CD4-positive, alpha-beta memory T cell (primary cell): ENCODE measurements at places on chromosomes 4 and X.

DNA sequence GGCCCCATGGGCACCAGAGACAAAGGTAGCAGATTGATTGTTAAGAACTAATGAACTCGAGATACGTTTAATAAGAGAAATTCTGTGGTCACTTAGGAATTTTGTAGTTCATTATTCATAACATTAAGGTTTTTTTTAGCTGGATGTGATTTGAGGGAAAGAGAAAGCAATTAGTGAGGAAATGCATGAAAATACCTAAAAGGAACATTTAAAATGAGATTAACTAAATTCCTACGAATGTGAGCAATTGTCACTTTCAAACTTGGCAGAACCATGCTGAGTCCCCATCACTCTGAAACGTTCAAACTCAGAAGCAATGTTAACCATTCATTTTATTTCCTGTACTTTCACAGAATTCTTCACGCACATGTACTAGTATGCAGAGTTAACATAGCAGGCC, 5.9 kb downstream of the PRMT9 start:
- no peak for DNase-seq

GRCh38 chrX:49308604-49309269, 5.3 kb downstream of the GAGE10 start:
- peak; percentile 32 for DNase-seq

GRCh38 chr4:53490965-53491622, 100.2 kb downstream of the LNX1 start:
- no peak for DNase-seq

- DNase-seq: peak; percentile 62
Measured at GRCh38 chr4:75708218-75708691, 16.1 kb upstream of the USO1 start.

- no peak for DNase-seq
Measured at GRCh38 chrX:113770806-113771205, 813.1 kb upstream of the HTR2C start.

DNA sequence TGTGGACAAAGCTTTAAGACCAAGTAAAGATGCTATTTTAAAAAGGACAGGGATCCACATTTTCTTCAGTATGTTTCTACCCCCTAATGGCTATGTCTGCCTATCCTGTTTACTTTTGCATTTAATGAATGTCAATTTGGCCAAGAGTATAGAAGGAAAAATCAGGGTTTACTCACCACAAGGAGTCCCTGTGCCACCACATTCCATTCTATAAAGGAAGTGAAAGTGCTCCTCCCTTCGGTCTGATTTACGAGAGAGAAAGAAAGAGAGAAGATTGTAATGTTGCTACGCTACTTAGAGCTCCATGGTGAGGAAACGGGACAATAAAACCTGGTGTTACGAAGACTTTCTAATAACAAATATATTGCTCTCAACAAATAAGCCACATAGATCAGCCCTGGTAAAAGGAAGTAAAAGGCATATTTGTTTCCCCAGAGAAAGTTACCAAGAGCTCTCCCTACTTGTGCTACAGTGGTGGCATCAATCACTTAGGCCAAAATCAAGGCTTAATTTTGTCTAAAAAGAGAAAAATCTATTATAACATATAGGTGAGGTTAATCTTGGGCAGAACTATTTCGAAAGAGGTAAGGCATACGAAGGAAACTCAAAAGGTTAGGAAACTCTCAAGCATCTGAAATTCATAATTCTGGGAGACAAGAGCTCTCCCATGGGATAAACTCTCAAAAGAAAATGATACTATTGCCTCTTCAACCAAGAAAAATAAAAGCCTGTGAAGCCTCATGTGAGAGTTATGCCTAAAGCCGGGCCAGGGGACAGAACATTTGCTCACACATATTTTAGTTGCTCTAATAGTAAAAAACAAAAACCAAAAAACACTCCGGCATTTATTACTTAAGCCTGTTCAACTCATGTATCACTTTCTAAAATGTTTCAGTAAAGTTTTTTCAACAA, 29.5 kb downstream of the TAPT1 start:
- no peak for DNase-seq

DNA sequence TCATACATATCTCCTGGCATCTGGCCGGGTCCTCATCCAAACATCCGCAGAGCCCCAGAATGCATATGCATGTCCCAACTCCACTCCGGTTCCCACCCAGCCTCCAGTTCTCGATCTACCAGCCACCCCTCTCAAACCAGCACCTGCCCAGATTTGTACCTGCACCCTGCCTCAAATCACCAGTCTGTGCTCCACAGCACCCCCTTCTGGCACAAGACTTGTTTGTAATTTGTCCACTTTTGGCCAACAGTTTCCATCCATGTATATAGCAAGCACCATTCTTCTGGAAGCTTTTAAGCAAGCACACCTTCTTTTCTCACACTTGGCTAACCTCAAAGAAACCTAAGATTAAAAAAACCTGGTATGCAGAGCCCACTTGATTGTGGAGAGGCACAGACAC, 644.1 kb downstream of the MID1IP1 start:
- DNase-seq: peak; percentile 38

GRCh38 chr4:139858436-139859205, 193.0 kb downstream of the MGST2 start:
- no peak for DNase-seq

- no peak for DNase-seq
Measured at GRCh38 chr4:124610211-124610610, 102.3 kb downstream of the ANKRD50 start.

DNA sequence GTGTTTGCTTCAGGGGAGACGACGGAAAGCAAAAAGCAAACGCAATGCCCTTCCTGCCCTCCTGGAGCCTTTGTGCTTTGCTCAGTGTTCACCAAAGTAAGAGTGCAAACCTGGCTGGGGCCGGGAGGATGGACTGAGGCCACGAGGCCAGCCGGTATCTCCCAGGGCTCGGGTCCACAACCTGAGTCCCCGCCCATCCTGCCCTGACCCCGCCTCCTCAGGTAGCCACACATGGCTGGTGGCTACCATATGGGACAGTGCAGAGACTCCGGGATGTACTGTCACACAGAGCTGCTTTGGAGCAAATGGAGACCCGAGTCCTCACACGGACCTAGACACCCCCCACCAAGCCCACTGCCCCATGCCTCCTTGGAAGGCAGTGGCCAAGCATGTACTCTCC, 4.8 kb downstream of the ATP2B3 start:
- DNase-seq: no peak

DNA sequence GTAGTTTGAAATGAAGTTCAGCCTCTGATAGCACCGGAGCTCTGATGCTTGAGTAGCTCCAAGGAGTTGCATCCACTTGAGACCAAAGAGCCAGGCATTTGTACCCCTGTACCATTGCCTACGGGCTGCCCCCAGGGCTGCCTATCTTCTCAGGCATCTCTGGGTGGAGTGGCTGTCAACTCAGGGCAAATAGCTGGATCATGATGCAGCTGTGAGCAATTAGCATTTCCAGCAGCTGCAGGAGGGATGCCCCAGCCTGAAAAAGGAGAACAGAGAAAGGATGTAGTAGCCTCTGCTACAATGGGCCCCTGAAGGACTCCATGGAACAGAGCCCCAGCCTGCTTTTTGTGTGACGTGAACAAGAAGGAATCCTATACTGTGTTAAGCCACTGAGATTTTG, 492.6 kb downstream of the BCOR start:
- DNase-seq: no peak

- DNase-seq: no peak
Measured at GRCh38 chr4:83237591-83237990, 47.0 kb downstream of the COQ2 start.

GRCh38 chr4:122469457-122469856, 12.9 kb upstream of the IL2 start:
- no peak for DNase-seq

DNA sequence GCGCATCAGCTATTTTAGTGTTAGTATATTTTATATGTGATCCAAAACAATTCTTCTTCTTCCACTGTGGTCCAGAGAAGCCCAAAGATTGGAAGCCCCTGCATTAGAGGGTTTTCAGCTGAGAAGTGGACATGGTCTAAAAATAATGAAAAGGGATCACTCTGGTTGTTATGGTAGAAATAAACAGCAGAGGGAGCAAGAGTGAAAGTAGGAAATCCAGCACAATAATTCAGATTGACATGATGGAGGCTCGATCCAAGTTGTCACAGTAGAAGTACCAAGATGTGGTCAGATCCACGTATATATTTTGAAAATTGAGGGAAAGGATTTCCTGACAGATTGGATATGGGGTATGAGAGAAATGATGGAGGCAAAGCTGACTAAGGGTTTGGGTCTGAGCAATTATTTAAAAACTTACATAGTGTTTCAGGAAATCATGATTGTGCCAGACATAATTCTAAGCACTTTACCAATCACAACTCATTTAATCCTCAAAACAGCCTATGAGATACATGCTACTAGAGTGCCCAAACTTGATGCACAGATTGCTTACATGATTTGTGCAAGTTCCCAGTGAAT, 17.0 kb upstream of the TMEM144 start:
- no peak for DNase-seq

DNA sequence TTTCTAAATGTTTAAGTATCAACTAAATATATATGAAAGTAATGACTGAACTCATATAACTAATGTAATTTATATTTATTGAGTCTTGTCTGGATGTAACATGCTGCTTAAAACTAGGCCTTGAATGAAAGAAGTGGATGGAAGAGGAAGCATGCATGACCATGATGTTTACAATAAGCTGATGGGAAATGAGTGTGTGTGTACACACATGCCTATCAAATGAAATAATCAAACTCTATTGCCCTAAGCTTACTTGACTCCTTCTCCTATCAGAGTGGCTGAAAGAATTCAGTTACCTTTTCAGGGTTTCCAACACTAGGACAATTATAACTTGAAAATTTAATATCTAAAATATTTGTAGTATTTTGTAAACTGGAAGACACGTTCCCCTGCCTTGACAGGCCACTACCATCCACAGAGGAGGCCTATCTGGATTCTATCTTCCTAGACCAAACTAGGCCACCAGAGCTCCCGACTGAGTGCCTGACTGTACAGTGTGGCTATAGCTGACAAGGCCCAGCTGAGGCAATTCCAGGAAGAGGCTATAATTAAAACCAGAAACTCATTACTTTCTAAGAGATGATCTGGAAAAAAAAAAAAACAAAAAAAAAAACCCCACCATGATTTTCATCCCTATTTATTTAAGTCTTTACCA, 7.6 kb downstream of the ARSJ start:
- no peak for DNase-seq

GRCh38 chr4:41678086-41678816, 70.3 kb downstream of the PHOX2B start:
- DNase-seq: no peak

DNA sequence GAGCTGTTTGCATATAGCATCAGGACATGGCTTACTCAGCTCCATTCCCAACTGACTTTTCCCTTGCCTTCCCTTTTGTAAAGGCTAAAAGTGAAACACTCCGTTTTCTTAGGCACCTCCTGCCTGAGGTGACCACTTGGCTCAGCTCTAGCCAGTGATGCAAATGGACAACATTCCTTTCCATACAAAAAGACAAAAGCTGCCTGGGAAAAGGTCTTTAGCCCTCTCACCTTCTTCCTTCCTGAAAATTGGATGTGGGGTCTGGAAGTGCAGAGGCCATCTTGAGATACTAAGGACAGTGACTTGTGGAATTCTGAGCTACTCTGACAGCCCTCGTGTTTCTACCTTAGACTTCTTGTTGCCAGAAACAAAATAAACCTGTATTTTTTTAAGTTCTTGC, 27.7 kb upstream of the SFRP2 start:
- DNase-seq: no peak

DNA sequence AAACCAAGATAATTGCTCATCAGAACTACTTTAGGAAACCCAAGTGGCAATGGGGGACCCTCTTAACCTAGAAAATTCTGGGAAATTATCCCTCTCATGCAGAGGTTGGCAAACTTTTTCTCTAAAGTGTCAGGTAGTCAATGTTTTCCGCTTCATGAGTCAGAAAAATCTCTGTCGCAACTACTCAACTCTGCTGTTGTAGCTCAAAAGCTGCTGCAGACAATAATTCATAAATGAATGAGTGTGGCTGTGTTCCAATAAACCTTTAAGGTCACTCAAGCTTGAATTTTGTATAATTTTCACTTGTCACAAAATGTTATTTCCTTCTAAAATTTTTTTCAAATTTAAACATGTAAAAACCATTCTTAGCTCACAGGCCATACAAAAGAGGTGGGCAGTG, 193.4 kb upstream of the MID1 start:
- no peak for DNase-seq

- DNase-seq: no peak
Measured at GRCh38 chrX:37776987-37777325, 2.9 kb upstream of the CYBB start.

DNA sequence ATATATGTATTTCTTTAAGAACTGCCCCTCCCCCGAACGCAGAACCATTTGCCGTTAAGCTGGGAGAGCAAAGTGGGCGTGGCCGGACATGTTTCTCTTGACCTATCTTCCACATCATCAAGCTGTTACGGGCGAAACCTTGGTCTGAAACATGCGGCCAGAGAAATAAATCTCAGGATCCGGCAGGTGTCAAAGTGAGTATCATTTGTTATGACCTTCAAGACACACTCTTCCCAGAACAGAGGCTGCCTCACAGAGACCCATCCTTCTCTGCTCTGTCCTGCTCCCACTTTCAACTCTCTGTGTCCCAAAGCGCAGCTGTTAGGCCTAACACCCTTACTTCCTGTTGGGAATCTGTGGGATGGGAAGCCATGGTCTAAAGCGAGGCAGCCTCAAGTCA, at the start of gene MAGEB18:
TSS of gene MAGEB18 (plus strand) at position 70 of the 400 bp plus-strand sequence. CDS start 643 bp downstream, outside the sequence.
- DNase-seq: no peak

- no peak for DNase-seq
Measured at GRCh38 chrX:112643721-112644120, 36.0 kb downstream of the LHFPL1 start.

DNA sequence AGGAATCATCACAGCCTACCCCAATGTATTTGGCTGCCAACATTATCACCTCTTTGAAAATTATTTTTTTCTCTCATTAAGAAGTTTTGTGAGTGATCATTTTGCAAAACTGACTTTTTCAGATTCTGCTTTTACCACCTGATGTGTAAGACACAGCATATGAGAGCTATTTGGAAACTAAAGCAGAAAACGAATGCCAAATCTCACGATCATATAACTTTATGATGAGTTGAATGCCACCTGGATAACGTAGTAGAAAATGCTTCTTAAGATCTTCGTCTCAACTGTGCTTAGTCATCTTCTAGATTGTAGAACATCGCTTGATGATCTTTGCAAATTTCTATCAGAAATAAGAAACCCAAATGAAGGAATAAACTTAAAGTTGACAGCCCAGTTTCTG, 21.3 kb upstream of the GRXCR1 start:
- DNase-seq: no peak

GRCh38 chr4:7364979-7365378, 69.8 kb downstream of the PSAPL1 start:
- DNase-seq: no peak

- no peak for DNase-seq
Measured at GRCh38 chrX:136344320-136344719, 43.6 kb downstream of the ADGRG4 start.

GRCh38 chr4:27360790-27361267, 500.2 kb downstream of the STIM2 start:
- DNase-seq: no peak

- no peak for DNase-seq
Measured at GRCh38 chr4:678331-679103, 4.2 kb downstream of the MYL5 start.

DNA sequence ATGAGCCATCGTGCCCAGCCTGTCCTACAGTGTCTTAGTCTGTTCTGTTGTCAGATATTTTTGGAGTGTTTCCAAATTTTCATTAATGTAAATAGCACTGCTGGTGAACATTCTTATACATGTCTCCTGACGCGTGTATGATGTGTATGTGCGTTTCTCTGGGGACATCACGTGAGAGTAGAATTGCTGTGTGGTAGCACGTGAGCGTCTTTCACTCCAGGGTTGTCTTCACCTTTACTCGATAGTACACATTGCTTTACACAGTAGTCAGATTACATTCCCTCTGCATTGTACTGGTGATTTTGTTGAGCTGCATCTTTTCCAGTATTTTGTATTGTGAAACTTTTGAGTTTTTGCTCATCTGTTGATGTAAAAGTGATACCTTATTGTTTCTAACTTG, 60.0 kb downstream of the ARHGAP10 start:
- DNase-seq: no peak
